ENCODE measurements at places on chromosomes 2 and 18.

GRCh38 chr2:195652911-195653310 is 4.1 kb upstream of the SLC39A10 start:
- DNase-seq = no peak

DNA sequence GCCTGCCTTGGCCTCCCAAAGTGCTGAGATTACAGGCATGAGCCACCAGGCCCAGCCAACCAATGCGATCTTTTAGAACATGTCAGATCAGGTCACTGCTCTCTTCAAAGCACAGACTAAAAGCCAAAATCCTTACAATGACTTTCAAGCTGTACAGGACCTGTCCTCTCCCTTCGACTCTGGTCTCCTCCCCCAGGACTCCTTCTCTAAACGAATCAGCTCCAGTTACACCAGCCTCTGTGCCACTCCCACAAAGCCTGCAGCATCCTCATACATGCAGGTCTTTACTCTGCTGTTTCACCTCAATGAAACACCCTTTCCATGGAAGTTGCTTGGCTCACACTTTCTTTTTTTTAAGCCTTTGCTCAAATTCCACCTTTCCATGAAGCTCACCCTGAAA is 436.0 kb downstream of the METTL4 start:
- no peak for DNase-seq

GRCh38 chr2:119218478-119219064 is 5.1 kb upstream of the STEAP3 start:
- DNase-seq = no peak

- DNase-seq = no peak
These were observed 19.1 kb downstream of the ZNF24 start for GRCh38 chr18:35324926-35325655.

GRCh38 chr18:71036783-71037182 is 747.9 kb downstream of the SOCS6 start:
- no peak for DNase-seq

- no peak for DNase-seq
These were observed 107.3 kb downstream of the MYO1B start for GRCh38 chr2:191352536-191352935.

DNA sequence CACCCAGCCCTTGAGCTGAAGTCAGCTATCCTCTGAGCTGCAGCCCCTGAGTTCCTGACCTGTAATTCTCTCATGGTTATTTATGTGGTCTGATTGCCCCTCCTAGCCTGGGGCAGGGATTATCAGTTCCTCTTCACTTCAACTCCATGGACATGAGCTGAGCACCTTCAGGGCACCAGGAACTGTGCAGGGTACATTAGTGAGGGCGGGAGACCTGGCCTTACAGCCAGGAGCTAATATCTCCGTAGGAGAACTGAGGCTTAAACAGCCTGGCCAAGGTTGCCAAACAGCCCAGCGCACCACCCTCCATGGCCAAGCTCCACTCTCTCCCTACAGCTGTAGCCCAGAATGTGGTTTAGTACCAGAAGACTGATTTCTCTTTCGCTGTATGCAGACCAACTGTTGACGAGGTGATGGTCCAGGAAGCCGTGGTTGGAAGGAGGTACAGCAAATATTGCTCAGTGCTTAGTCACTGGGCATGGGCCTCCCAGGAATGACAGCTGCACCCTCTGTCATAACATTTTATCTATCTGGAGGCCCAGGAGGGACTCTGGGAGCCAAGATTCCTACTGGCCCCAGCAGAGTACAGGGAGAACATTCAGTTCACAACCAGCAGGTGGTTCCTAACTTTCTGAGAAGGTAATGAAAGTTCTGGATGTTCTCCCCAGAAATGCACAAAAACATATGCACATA is 228.7 kb upstream of the SIX2 start:
- no peak for DNase-seq

DNA sequence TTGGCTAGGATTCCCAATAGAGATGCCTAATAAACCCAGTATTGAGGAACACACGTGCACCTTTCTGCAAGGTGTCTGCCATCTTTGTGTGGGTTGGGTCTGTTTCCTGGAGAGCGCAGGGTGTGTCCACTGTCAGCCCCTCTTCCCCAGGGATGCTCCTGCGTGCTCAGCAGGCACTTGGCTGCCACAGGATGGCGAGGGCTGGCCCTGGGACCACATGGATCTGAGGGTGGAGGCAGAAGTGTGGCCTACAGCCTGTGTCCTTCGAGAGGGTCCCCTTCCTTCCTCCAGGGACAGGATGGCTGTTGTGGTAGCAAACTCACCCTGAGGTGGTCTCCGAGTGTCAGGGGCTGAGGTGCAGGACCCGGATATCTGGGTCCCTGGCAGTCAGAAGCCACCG is 78.0 kb upstream of the PXDN start:
- DNase-seq = no peak

DNA sequence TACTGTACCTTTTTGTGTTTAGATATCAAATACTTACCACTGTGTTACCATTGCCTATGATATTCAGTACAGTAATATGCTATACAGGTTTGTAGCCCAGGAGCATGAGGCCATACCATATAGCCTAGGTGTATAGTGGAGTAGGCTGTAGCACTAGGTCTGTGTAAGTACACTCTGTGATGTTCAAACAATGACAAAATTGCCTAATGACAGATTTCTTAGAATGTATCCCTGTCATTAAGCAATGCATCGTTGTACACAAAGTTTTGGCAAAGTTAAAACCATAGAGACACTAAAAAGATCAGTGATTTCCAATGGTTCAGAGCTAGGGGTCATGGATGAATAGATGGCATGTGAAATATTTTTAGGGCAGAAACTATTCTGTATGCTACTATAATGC is 415.5 kb downstream of the NCKAP5 start:
- no peak for DNase-seq

DNA sequence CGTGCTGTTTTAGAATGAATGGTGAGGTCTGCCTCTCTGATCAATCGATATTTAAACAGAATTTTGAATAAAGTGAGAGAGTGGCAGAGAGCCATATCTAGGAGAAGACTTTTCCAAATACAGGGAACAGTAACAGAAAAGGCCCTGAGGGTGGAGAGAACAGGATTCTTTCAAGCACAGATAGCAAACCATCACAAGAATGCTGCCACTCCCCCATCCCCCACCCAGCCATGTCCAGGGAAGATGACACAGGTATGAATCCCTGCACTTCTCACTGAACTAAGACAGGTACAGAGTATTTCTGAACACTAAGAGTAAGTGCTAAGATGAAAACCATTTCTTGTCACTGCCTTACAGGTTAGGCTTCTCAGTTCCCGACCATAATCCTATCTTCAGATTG is 23.6 kb downstream of the LRATD1 start:
- no peak for DNase-seq

DNA sequence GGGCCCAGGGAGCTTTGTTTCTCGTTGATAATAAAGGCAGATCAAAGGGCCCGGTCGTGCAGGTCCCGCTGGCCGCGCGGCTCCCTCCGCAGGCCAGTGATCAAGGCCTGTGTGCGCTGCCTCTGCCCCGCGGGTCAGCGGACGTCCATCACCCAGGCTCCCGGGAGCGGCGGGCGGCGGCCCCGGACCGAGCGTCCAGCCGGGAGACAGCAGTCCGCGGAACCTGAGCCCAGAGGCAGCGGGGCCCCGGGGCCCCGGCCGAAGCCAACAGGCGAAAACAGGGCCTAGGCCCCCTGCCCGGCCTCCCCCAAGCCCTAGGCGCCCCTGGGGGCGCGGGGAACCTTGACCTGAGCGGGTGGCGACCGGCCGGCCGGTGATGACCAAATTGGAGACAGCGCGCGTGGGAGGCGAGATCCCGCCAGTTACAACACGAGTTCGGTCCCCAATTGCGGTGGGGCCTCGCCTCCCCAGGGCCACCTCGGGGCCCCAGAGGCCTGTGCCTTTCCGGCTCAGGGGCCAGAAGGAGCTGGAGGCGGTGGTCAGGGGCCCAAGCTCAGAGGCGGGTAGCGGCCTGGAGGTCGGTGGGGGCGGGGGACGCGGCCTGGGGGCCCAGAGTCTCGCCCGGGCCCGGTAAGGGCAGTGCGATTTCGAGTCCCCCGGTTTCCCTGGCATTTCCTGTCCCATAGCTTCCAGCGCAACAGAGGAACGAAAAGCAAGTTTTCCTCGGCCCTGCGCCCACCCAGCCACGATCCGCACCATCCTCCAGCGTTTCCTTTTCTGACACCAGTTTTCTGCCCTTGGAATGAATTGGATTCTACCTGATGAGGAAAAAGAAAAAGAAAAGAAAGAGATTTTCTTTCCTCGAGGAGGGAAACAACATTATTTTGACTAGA is 5.9 kb downstream of the SP9 start:
- DNase-seq = no peak

DNA sequence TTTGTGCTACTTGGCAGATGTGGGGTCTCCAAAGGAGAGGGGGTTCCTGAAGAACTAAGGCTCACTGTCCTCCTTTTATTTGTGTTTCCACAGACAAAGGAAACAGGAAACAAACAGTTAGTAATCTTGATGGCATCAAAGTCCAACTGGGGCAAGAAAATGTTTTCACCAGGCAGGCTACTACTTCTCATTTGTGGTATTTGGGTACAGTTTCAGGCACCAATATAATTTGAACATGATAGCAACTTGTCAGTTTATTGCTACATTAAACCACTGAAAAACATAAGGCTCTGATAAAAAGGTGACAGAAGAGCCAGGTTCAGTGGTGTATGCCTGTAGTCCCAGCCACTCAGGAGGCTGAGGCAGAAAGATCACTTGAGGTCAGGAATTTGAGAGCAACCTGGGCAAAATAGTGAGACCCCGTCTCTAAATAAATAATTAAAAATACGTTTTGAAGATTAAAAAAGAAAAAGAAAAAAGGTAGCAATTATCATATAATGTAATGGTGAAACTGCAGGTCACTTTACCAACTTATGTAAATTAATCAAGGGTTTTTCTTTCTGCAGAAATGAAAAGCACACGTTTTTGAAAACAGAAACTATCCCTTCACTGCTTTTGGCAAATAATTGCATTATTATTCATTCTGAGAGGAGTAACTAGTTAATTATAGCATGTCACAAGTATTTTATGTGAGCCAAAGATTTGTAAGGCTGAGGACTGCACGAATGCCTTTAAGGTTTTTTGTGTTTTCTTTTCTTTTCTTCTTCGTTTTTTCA is 157.5 kb upstream of the CAVIN2 start:
- no peak for DNase-seq

- DNase-seq = no peak
These were observed 208.0 kb downstream of the ZFP36L2 start for GRCh38 chr2:43018179-43019024.

DNA sequence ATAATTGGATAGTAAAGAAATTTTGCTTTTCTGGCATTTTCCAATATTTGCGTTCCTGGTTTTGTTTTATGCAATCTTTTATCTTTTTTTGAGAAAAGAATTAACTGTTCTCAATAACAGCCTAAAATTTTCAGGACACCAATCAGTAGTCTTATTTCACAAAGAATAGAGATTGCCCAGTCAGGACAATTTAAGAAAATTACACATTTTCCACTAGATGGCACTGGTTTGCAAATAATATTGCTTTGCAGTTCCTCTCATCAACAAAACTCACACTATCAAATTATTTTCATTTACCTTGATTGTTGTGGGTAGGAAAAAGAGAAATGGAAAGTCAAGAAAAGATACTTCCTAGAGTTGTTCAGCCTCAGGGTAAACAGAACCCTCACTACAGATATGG is 2.4 kb upstream of the RBM45 start:
- peak; percentile 55 for DNase-seq

DNA sequence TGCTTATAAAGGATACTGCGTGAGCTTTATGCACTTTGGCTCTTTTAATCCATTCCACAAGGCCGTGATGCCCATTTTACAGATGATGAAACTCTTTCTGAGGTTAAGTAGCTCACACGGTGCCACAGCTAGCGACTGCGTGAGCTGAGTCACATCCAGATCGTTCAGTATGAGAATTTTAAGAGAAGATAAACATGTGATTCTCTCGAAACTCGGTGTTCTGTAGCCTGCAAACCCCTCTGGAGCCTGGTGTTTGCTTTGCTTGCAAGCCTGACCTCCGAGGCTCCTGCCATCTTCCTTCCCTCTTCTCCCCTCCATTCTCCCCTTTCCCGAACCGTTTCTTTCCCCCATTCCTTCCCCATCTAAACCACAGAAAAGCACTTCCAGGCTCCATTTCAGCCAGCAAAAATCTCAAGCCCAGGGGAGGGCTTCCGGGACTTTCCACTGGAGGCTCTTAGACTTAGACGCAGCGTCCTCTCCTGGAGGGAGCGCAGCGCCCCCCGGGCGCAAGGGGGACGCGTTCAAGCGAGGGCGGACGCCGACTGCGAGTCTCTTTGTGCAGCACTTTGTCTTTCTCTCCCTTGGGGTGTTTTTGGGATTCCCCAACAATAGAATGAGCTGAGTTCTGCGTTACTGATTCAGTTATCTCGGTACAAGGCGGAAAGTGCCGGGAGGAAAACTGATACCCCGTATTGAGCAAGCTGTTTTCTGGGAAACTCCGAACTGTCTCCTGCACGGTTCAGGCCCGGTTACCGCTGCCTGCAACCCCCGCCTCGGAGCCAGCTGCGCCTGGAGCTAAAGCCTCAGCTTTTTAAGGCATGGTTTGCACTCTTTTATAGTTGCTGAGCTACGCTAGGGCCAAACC is 38.0 kb downstream of the CYP1B1 start:
- no peak for DNase-seq

GRCh38 chr2:181241797-181242196 is 215.4 kb upstream of the ITGA4 start:
- DNase-seq = no peak

- no peak for DNase-seq
These were observed 243.9 kb downstream of the TRIB2 start for GRCh38 chr2:12960671-12961070.

DNA sequence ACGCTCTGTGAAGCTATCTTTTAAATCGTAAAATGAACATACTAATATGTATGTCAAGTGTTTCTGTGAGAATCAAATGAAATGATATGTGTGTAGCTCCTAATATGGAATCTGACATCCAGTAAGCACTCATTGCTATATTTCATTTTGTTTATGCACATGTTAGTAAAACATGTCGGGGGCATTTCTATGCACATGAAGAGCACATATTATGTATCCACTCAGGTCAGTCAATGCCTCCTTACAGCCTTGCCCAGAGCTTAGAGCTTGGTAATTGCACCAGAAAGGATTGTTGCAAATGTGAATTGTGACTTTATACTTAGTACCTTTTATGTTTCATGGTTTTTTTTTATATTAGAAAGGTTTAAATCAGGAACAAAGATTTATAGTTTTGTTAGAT is 463.7 kb upstream of the HNMT start:
- no peak for DNase-seq

GRCh38 chr2:178860551-178860950 is 53.3 kb upstream of the TTN start:
- DNase-seq = no peak

DNA sequence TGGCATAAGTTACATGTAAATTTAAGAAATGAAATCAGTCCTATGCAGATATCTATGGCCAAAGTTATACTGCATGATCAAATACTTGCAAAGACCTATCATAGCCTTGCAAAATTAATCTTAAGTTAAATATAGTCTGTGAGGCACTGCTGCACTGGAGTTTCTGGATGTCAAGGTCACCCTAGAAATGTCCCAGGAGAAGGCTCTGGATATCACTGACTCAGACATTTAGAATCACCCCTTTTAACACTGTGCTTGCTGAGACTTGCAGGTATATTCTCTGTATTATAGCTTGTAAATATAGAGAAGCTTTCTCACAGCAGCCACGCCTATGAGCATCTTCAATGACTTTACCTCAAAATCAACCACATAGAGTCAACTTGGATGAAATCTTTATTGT is 51.5 kb downstream of the ETAA1 start:
- no peak for DNase-seq

GRCh38 chr2:178994264-178994663 is 55.7 kb downstream of the CCDC141 start:
- DNase-seq = no peak

GRCh38 chr2:40128796-40129195 is 323.1 kb downstream of the SLC8A1 start:
- no peak for DNase-seq
